ENCODE measurements at places on chromosomes 7 and 10.
A peak's percentile ranks its signal among the peaks of the same experiment; 100 is the strongest.

DNA sequence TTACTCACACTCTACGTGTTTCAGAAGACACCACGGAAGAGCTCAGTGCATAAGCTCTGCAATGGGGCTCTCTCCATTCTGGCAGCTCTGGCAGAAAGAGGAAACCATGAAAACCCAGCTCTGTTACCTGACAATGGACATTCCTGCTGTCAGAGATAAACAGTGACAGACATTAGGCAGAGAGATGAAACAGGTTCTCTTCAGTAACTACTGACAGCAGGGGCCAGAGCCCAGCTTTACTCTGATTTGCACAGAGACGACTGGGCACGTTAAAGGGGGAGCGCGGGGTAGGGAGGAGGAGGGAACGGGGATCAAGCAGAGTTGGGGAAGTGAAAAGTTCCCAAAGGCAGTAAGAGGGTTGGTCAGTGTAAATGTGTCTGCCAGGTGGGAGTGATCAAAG lies 206.1 kb downstream of the RAMP3 start:
- no peak for DNase-seq

GRCh38 chr10:126175641-126176262 lies 212.5 kb downstream of the ADAM12 start:
- DNase-seq = no peak

- DNase-seq = no peak
Observed at GRCh38 chr10:5743736-5744135, 59.1 kb downstream of the TASOR2 start.

- no peak for DNase-seq
Observed at GRCh38 chr7:105602325-105603305, 21.3 kb upstream of the EFCAB10 start.

DNA sequence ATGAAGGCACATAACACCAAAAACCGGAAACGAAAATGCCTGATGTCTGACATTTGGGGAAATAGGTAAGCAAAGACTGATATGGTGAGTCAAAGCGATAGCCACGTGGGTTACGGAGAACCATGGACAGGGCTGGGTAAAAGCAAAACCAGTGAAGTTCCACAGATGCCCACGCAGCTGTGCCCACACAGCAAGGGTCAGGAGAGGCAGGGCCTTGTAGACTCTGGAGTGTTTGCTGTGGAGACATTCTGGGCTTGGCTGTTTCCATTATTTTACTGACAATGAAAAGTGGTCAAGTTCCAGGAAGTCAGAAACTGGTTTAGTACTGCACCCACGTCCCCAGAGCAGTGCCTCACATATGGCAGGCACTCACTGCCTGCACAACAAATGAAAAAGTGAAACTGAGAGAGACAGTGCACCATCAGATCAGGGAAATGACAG lies 148.7 kb downstream of the ZMYND11 start:
- no peak for DNase-seq

- DNase-seq = no peak
Observed at GRCh38 chr7:27071622-27072390, 24.0 kb downstream of the HOXA1 start.

- DNase-seq = peak; percentile 55
Observed at GRCh38 chr10:63114031-63114814, 18.9 kb upstream of the NRBF2 start.

- DNase-seq = peak; percentile 19
Observed at GRCh38 chr10:22420787-22421517, 75.7 kb downstream of the SPAG6 start.

DNA sequence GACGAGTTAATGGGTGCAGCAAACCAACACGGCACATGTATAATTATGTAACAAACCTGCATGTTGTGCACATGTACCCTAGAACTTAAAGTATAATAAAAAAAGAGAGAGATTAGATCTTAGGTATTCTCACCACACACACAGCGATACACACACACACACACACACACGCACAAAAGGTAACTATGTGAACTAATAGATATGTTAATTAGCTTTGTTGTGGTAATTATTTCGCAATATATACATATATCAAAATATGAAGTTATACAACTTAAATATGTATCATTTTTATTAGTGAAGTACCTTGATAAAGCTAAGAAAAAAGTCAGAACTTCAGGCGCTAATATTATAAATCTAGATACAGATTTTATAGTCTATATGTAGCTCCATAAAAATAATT lies 849.2 kb downstream of the IPMK start:
- no peak for DNase-seq

GRCh38 chr7:129872054-129872453 lies 80.7 kb downstream of the UBE2H start:
- DNase-seq = no peak

DNA sequence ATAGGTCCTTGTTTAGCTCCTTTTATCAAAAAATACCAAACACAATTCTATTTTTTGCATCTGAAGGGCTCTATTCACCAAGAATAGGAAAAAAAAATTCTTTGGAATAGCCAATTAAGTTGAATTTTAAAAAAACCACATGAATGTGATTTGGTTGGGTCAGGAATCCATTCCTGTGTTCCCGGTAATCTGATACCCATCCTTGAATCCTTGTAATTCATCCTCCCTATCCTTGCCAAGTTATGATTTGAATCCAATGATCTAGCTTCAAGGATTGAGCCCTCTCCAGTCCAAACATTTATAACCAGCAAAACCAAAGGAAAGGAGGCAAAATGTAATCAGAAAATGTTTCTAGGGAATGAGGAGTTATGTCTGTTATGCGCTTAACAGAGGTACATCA lies 86.6 kb downstream of the CFAP58 start:
- no peak for DNase-seq

DNA sequence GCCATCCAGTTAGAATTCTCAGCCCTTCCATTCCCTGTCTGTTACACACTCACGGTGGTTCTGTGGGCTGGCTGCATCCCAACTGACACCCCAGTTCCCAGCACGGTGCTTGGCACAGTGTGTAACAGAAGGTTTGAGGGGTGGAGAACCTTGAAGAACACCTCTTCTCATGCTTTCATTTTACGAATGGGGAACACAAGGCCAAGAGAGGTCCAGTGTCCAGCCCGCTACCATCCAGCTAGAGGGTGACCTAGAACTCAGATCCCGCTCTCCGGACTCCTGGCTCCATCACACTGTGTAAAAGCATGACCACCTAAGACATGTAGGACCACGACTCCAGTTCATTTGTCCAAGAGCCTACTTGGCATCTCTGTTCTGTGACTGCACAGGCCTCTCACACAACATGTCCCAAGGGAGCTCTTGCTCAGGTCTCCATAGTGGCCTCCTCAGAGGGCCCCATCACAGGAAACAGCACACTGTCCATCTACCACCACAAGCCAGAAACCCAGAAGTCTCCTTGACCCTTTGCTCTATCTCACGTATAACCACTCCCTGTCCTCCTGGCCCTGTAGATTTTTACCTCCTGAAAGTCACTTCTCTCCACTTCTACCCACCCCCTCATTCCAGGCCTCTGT lies 2.8 kb upstream of the CDH23 start:
- DNase-seq = no peak

DNA sequence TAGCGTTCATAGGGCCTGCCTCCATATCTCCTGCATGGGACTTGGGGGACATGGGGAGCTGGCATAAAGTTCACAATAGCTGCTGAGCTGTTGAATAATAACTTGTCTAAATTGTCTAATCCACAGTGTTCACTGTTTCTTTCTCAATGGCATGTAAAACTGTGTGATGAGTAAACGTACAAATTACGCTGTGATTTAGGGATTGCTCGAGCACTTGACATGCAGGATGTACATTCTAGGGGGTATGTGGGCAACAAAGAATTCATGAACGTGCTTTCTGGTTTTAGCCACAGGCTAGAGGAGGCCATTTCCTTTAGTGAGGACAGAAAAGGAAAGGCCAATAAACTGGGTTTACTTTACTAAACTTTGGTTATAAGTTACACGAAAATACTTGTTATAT lies 534.2 kb upstream of the ZWINT start:
- DNase-seq = no peak
